T-helper 22 cell (primary cell): ENCODE measurements at places on chromosomes 1 and 21.

DNA sequence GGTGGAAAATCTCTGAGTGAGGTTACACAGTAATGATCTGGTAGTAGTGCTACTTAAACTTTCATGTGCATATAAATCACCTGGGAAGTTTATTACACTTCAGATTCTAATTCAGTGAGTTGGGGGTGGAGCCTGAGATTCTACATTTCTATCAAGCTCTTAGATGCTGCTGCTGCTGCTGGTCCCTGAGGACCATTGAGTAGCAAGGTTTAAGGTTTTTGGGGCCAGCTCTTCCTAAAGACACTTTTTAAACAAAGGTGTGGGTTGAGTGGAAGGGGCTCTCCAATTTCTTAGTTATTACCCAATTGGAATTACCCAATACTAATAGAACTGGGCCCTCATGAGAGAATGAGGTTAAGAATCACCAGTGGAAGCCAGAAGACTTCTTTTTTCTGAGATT lies 29.5 kb downstream of the KCNA3 start:
- DNase-seq = no peak

- no peak for DNase-seq
Measured at GRCh38 chr1:231335663-231336602, 1.7 kb downstream of the EXOC8 start.

GRCh38 chr1:206812471-206812870 lies 40.2 kb upstream of the IL10 start:
- no peak for DNase-seq

DNA sequence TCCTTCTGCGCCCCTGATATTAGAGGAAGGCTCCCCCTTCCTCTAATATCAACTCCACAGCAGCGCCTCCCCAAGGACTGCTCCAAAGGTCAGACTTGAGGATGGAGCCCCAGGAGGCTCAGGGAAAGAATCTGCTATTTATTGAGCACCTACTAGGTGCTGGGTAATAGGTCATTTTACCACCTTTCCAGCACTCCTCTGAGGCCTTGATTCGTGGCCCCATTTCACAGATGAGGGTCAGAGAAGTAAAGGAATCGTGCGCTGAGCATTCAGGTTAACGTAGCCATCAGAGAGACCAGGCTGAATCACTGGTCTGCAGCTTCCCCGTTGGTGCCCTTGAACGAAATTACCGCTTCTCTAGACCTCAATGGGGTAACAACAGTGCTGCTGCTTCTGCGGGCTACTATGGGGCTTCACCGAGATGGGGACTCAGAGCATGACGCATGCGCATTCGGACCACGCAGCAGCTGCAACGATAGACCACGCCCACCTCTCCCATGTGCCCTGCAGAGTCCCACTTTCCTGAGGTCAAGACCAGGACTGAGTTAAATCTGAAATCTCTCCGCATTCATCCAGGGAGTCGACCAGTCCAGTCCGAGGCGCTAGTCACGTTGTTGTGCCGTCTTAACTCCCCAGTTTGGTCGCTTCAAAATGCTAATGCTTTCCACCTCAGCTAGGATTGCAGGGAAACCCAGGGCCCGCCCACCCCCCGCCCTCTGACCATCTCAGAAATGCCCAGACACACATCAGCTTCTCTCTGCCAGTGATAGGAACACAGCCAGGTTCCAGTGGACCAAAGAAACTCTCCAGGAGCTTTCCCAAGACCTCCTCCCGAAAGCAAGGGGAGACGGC lies 12.9 kb downstream of the CAMK2N1 start:
- no peak for DNase-seq
